Purkinje cell (primary cell): ENCODE measurements at places on chromosomes 16 and 17. TPM values are rescaled to one million over a fixed set of nuclear protein-coding genes. Genes with fewer than 3 reads are reported as not detected.

Gene NOTUM
- not detected in 2 replicates for polyA plus RNA-seq

Gene KRT39
- not detected in 2 replicates for polyA plus RNA-seq

Gene CACNG3
- polyA plus RNA-seq: 17.6 TPM in 1 of 2 replicates, not detected in the other

Gene ATP1B2
- 56.0 and 70.0 TPM in 2 replicates for polyA plus RNA-seq

Gene C1QTNF8
- not detected in 2 replicates for polyA plus RNA-seq
